Activated CD4-positive, CD25-positive, alpha-beta regulatory T cell treated with anti-CD3 and anti-CD28 coated beads, Interleukin-2, amount 50 U/mL, for 72 hours (primary cell): ENCODE measurements at places on chromosomes 5 and 9.

DNA sequence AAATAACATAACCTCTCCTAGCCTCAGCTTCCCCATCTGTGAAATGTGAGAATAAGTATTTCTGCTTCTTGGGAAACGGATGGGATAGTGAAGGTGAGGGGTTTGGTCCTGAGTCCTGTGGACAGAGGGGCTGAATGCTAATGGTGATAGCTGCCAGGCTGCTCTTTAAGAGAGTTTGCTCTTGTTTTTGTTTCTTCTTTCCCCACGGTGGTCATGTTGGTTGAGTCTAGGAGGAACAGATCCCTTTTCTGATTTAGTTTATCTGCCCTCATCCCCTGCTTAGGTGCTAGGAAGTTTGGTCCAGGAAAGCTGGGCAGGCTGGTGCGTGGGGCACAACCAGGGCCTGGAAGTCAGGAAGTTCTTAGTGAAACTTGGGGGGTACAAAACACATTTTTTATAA is 7.7 kb upstream of the PITX1 start:
- no peak for DNase-seq

- DNase-seq = no peak
Measured at GRCh38 chr5:158700231-158701006, 399.3 kb downstream of the EBF1 start.

DNA sequence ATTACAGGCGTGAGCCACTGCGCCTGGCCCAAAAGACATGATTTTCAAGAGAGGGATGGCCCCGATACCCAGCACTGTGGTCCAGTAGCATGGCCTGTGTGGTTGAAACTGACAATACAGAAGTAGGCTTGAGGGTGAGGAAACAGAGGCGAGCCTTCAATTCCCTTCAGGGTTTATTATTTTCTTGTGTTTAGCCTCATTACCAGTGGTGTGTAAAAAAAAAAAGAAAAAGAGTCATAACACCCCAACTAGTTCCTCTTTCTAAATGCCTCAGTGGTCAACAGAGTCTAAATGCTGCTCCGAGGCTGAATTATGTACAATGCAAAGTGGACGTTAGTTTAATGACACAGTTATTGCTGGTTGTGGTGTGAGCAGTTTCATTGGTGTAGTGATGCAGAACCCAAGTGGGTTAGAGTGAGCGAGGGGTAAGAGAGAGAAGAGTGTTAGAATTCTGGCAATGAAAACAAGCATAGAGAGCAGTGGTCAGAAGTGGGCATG is 58.8 kb downstream of the SNX30 start:
- no peak for DNase-seq

DNA sequence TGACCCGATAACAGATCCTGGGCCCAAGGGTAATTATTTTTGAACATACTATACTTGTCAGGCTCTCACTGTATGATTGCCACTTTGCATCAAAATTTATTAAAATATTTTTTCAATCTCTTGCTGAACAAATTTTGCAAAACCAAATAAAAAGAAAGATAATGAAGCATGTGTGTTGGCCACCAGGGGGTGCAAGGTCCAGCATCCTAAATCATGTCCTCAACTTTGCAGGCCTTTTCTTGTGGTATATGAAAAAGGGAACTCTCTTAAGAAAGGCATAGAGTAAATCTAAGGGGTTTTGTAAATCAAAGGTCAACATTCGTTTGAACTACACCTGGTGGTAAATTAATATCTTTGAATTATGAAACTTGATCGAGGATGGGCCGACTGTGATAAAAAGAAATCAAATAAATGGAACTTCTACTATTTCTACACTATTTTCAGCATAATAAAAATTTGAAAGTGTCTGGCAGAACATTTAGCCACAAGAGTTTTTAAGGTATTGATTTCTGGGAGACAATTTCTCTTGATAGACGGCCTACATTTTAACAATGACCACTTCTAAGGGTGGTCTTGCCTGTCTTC is 676.5 kb downstream of the DMRTA1 start:
- no peak for DNase-seq

DNA sequence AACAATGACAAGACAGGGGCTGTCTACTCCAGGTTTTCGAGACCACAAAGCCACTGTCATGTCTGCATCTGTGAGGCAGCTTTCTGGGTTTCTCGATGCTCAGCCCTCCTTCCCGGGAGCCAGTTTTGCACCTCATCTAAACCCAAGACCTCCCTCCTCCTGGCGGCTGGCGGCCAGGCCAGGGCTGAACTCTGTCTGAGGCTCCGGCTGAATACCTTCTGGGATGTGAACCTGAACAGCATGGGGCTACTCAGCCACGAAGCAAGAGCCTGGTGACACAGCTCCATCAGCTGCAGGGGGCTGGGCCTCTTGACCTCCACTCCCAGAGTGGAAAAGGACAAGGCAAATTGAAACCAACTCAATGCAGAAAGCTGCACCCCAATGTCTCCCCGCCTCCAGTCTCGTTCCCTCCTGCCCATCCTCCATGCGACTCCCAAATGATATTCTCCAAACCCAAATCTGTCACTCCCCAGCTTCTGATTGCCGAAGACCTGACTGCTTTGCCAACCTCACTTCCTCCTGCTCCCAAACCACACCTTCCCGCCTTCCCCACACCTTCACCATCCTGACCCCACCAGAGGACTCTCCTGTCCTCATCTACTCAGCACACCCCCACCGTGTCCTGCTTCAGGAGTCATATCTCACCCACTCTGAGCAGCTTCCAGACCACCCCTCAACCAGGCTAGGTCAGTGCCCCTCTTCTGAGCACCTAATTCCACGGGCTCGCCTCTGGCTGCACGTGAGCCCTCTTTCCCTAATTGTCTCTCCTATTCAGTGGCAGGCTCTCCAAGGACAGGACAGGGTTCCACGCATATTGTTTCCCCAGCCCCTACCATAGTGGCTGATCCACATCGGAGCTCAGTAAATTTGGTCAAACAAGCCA is 4.5 kb downstream of the ANKS6 start:
- no peak for DNase-seq

DNA sequence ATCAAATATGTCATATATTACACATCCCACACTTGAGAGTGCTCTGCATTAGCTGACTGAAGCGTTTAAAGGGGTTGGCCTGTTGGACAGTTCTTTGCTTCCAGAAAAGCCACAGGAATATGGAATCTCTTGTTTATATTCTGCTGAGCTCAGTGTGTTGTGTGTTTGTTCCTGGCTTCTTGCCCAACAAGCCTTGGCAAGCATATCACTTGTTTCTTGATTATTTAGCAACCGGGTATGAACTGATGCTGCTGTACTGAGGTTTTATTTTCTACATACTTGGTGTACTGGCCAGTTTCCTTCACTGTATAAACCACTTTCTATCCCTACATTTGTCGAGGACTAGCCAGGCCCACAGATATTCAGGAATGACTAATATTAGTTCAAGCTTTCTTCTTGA is 378.9 kb downstream of the KCTD16 start:
- DNase-seq = no peak

- no peak for DNase-seq
Measured at GRCh38 chr9:121901616-121902015, 191.5 kb downstream of the TTLL11 start.

- DNase-seq = no peak
Measured at GRCh38 chr9:126329476-126330275, 3.0 kb downstream of the MVB12B start.

DNA sequence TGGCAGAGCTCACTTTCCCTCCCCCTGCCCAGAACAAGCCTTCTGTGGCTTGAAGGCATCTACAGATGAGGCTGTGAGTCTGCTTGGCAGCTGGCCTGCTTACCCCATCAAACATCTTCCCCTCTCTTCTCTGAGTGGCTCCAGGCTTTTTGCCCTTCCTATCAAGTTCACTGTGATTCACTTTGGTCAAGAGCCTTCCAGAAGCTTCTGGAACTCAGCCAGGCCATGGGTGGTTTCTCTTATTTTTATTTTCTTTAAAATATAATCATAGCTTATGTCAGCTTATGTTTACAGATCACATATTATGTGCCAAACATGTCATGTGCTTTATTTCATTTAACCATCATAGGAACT is 267.0 kb downstream of the SEC61B start:
- no peak for DNase-seq
